ENCODE measurements at places on chromosomes 12 and 14. TPM values are rescaled to one million over a fixed set of nuclear protein-coding genes. Genes with fewer than 3 reads are reported as not detected.
A peak's percentile ranks its signal among the peaks of the same experiment; 100 is the strongest.

Gene STK38L
- 40.0 TPM for total RNA-seq

Gene PRORP
- 24.7 TPM for total RNA-seq

Gene CCDC38
- 0.35 TPM for total RNA-seq

Gene SYNJ2BP
- total RNA-seq, result 30.2 TPM

Gene GALNT8
- total RNA-seq, result not detected

Gene SPATA7
- 2.9 TPM for total RNA-seq

Gene MAP3K9
- total RNA-seq, result 25.0 TPM

Gene OTOGL
- total RNA-seq, result not detected

- no peak for DNase-seq
Measured at GRCh38 chr12:124370851-124371250, 76.0 kb downstream of the RFLNA start.

- DNase-seq, result peak; percentile 71
Measured at GRCh38 chr12:91618281-91618680, 435.7 kb upstream of the DCN start.

DNA sequence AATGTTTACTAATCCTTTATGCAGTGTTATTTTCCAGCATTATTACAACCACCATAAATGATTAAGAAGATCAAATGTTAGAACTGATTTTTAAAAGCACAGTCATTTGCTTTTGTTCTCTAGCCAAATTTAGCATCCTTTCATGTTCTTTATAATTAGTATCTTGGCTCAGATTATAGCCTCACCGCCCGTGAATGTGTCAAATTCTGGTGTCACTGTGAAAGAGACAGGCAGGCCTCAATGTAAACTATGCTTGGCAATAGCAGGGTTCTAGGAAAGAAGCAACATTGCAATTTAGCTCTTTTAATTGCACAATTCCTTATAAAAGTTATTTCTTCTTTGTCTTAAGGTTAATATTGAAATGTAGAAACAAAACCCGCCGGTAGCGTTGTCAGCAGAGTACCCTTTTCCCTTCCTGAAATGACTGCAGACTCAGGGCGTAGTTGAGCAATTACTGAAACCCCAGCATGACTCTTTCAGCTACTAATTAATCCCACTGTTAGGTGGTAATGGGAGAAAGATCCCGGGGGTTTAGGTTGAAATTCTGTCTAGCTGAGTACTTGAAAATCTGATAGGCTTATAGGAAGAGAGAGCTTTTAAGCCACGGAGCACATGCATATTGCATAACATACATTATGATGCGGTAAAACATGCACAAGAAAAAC is 1600.5 kb upstream of the SEL1L start:
- no peak for DNase-seq

- no peak for DNase-seq
Measured at GRCh38 chr12:52821826-52822660, 8.1 kb upstream of the KRT4 start.

DNA sequence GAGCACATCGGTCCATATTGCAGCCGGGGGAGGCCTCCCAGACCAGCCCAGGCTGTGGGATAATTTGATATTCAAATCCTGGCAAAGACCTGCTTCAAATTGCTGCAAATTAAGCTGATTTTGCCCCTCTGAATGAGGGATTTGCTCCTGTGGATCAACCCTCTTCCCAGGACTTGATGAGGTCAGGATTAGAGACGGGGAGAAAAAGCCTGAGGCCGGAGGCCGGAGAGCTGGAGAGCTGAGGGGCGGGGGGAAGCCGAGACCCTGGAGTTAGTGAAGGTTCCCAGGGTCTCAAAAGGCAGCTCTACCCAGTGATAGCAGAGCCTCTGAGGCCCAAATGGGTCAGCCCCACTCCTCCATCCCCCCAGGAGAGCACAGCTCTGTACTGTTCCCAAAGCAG is 17.5 kb upstream of the VSX2 start:
- no peak for DNase-seq

- no peak for DNase-seq
Measured at GRCh38 chr14:105700622-105701288, 174.4 kb downstream of the TMEM121 start.

DNA sequence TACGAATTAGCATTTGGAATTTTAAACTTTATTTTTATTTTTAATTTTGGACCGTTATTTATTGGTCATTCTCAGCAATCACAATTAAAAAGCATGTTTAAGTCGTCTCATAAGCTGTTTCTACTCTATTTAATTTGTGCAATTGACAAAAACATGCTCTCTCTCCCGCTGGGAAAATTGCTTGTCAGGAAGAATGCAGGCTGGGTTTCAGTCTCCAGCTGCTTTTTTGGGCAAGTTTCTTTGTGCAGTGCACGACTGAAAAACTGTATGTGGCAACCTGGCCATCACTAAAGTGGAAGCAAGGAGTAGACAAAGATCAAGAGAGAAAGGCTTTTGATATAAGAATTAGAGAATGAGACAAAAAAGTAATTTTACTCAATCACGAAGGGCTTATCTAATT is 941.5 kb upstream of the MDGA2 start:
- DNase-seq, result no peak

- no peak for DNase-seq
Measured at GRCh38 chr12:45305907-45306306, 90.0 kb downstream of the ANO6 start.

DNA sequence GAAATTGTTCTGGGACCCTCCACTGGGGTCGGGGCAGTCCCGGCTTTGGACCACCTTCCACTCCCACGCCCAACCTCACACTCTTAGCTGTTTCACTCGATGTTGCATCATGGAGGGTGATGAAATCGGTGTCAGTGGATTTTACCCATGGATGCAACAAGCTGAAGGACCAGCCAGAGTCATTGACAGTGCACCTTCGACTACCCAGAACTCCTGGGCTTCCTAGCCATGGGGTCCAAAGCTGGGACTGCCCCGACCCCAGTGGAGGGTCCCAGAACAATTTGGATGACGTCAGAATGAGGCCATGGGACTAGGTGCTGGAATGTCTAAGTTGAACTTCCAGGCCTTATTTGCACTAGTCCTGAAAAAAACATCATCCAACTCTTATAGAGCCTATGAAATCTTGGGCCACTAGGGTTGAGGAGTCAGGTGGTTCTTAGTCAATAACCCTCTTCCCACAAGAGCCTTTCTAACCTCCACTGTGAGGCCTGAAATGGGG is 882 bp upstream of the IL23A start:
- DNase-seq, result no peak

GRCh38 chr14:93234798-93235197 is 27.7 kb downstream of the UBR7 start:
- peak; percentile 36 for DNase-seq

GRCh38 chr14:52683985-52684520 is 11.3 kb downstream of the ERO1A start:
- DNase-seq, result no peak

GRCh38 chr12:119417440-119417839 is 82.9 kb downstream of the CCDC60 start:
- DNase-seq, result peak; percentile 21

DNA sequence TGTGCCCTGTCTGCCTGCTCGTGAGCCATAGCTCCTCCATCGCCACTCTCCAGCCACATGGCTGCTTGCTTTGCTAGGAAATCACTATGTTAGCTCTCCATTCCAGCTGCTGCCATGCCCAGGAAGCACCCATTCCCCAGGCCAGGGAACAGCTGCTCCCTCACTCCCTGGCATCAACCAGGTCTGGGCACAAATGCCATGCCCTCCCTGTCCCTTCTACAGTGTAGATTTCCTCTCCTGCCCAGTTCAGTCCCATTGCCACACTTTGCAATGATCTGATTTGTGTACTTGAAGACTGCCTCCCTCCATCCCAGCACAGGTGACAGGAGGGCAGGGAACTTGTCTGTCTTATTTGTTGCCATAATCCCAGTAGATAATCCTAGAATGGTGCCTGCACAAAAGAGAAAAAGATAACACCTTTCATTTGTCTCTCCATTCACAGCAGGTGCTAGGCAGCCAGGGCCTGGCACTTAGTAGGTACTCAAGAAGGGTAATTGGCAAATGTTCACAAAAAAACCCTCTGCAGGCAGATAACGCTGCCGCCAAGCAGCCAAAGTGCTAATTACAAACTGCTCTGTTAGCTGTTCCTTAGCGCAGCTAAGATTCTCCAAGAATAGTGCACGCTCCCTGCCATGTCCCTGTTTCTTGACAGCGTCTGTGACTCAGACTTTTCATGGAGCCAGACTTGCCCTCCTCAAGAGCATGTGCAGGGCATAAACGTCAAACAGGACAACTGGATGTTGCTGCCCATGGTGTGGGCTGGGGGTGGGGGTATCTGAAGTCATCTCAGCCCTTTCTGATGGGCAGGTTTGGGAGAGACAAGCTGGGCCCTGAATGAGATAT is 69.1 kb downstream of the ARL6IP4 start:
- DNase-seq, result no peak

DNA sequence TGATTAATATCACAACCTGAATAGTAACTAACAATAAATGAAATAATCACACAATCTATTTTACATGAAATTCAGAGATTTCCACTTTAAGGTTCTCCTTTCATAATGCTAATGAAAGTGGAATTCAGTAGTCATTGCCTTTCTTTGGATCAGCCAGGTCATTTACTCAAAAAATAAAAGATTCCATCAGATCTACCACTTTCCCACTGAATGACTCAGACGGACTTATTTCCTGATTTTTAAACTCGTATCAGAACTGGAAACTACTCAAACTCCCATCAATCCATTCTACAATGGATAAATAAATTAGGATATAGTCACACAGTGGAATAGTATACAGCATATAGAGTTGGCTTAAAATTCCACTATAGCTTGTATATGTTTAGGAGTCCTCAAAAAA is 237.1 kb downstream of the MED13L start:
- DNase-seq, result no peak

- no peak for DNase-seq
Measured at GRCh38 chr12:130873825-130874224, 2.0 kb downstream of the RAN start.

DNA sequence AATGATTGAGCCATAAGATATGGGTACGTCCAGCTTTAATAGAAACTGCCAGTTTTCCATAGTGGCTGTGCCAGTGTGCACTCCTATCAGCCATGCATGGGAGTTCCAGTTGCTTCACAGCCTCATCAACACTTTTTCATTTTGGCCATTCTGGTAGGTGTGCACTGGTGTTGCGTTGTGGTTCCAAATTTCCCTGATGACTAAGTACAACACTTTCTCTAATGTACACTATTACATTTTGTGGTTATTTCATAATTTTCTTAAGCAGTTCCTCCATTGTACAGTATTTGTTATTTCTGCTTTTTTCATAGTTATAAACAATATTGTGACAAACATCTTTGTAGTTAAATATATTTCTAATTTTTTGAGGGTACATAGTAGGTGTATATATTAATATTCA is 21.5 kb upstream of the OAS1 start:
- DNase-seq, result no peak

- no peak for DNase-seq
Measured at GRCh38 chr12:111172786-111173185, 196.1 kb downstream of the PHETA1 start.

DNA sequence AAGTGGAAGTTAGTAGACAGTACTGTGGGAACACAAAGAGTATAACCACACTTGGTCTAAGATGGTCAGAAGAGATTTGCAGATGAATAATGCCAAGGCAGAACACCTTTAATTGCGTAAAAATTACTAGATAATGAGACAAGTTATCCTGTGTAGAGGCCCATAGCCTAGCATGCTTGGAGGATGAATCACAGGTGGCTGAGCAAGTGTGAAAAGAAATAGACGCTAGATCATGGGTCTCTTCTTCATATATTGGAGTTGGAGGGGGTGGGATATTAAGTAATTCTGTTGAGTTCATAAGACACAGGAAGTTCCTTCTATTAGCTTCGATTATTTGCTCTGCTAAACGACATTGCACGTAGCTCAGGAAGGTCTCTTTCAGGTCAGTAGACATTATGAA is 454.3 kb upstream of the LMO3 start:
- DNase-seq, result no peak

- DNase-seq, result no peak
Measured at GRCh38 chr12:54409267-54409666, 9.8 kb downstream of the ITGA5 start.

GRCh38 chr14:54590481-54590880 is 23.6 kb downstream of the SAMD4A start:
- no peak for DNase-seq

DNA sequence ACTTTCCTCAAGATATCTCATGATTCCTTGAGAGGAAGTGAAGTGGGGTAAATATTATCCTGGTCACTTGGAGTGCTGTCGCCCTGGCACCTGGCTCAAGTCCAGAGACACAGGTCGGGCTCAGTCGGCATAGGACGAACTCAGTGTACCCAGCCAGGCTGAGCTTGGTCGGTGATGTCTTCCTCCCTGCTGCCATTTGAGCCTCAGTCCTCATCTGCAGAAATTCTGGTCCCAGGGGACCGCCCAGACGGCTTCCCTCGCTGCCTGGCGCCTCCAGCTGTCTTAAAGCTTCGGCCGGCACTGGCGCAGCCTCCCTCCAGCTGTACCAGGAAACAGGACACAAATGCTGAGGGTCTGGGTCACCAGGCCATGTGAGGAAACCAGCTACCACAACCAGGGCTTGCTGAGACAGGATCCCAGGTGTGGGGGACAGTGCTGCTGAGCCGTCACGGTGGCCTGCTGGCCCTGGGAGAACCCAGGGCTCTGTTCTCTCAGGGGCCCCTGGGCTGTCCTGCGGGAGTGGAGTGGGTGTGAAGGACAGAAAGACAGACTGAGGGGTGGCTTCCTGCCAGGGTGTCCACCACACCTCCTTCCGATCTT is 5.0 kb upstream of the KLC1 start:
- DNase-seq, result no peak

DNA sequence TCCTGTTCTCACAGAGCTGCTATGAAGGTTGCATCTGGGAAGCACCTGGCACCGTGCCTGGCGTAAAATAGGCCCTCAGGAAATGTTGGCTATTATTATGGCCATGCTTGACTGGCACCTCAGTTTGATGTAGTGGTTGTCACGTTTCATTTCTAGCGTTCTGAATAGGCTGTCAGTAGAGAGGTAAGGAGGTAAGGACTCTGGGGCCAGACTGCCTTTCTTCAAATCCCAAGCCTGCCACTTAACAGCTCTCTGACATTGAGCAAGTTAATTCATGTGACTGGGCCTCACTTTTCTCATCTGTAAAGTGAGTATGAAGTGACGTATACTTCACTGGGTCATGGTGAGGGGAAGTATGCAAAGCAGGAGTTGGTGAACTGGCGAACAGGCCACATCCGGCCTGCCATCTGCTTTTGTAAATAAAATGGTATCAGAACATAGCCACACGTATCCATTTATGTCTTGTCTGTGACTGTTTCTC is 196.2 kb downstream of the CACNA1C start:
- DNase-seq, result no peak
